Stimulated activated effector memory CD8-positive, alpha-beta T cell treated with anti-CD3 and anti-CD28 coated beads, Interleukin-12 subunit alpha, Interleukin-12 subunit beta, amount 100 ng/mL, for 72 hours (primary cell): ENCODE measurements at places on chromosomes 6 and 20.

- DNase-seq = no peak
Observed at GRCh38 chr6:134035823-134036296, 16.6 kb downstream of the SLC2A12 start.

DNA sequence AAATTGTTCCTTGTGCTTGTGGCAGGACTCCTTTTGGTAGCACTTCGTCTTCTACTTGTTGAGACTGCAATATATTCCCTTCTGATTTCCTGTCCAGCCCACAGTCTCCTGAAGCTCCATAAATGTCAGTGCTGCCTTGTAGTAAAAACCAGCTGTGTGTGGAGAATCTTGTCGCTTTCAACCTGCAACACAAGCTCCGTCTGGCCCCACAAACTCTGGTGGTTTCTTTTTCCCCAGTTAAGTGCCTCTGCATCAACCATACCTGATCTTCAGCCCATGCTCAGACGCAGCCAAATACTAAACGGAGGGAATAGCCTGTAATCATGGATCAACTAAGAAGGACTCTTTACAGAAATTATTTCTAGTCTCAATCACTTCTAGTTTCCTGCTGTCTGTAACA is 1133.3 kb upstream of the ADGRB3 start:
- DNase-seq = no peak

DNA sequence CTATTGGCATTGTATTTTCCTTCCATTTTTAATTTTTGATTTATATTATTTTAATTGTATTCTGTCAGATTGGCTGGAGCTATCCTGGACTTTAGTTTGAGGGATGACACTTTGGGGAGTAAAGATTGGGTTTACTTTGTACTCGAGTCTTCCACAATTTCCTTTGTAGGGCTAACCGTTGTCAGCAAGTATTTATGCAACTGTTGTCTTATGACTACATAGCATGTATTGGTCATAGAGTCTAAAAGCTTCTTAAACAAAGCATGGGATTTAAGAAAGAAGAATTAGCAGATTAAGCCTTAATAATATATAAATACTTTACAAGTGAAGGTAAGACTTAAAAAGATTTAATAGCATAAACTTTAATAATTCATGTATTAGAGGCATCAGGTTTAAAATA is 19.6 kb downstream of the FARS2 start:
- DNase-seq = no peak

GRCh38 chr20:16308754-16309153 is 264.5 kb downstream of the KIF16B start:
- DNase-seq = no peak

DNA sequence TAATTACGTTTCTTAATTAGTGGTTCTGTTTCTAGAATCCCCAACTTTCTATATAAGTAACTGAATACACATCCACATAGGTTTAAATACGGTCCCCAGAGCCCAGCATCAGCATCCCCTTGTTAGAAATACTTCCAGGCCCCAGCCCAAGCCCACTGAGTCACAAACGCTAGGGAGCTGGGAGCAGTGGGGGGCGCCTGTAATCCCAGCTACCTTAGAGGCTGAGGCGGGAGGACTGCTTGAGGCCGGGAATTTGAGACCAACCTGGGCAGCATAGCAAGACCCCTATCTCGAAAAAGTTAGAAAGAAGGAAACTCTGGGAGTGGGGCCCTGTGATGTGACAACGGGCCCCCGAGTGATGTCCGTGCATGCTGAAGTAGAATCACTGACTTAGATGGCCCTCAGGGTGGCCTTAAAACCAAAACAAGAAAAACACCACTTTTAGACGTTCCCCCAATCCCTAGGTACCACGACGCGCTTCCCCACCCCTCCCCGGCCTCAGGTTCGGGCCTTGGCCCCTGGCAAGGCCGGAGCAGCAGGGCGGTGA is 1.3 kb upstream of the PPP1R3G start:
- DNase-seq = no peak

DNA sequence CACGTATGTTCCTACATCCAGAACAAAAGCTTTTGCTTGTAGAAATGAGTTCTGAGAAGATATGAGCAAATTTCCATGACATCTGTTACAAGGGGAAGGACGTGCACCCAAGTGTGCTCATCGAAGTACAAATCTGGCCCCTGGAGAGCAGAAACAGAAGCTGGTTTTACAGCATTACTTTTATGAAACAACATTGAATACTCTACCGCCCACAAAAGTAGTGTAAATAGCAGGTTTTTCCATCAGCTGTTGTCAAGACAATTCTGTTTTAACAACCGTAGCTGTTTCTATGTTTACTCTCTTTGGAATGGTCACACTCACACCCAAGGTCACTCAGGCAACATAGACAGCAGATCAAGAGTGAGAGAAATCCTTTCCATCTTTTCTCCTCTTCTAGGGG is 114.2 kb upstream of the SSTR4 start:
- no peak for DNase-seq

GRCh38 chr20:23643659-23644058 is 5.9 kb upstream of the CST3 start:
- DNase-seq = no peak

DNA sequence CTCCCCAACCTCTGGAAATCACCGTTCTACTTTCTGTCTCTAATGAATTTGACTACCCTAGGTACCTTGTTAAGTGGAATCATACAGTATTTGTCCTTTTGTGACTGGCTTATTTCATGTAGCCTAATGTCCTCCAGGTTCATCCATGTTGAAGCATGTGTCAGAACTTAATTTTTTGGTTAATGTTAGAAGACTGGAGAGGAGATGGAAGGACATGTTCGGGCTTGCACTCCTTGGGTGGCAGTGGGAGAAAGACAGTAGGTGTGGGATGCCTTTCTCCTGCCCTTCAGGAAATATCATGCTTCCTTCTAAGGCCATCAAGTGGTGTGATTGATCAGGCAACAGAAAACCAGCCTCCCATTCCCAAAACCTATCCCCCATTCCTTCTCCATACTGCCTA is 61.1 kb upstream of the RNF144B start:
- DNase-seq = no peak

DNA sequence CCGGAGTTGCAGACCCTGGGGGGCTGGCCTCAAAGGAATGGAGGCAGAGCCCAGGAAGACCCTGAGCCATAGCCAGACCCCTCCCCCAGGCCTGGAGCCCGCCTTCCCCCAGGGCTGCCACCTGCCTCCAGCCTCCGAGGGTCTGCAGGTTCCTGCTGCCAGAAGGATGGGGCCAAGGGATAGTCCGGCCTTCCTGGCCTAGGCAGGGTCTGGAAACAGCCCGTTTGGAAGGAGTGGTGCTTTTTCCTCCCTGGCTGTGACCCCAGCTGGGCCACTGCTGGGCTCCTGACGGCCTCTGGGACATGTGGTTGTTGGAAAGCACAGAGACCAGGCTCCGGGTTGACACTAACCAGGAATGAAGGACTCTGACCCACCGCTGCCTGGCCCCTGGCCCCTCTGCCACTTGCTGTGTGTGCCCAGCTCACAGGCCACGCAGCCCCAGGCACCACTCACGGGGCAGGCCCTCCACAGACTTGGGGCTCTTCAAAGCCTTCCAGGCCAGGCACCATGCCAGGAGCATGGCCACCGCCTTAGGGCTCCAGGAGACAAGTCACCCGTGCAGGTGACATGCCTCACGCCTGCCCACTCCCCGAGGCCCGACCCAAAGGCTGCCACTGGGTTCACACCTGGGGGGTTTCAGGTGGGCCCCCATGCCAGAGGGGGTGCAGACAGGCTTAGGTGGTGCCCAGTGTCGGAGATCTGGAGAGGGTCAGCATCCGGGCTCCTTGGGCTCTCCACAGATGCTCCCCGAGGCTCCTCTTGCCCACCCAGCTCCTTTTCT is 3.9 kb upstream of the LAMA5 start:
- DNase-seq = no peak

GRCh38 chr20:13677241-13677640 is 38.5 kb upstream of the TASP1 start:
- no peak for DNase-seq

DNA sequence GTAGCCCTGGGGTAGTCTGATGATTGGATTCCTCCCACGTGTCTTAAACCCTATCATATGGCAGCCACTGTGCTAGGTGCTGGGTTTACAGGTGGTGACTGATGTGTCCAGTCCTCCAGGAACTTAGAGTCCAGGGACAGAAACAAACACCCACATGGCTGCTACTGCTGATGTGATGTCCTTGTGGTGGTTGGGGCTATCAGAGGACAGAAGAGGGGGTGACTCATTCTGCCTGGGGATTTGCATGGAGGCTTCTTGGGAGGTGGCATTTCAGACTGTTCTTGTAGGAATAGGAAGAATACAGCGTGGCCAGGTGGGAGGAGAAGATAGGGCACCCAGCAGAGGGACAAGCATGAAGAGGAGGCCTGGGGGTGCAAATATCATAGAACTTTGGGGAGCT is 9.8 kb downstream of the RAET1G start:
- DNase-seq = no peak

DNA sequence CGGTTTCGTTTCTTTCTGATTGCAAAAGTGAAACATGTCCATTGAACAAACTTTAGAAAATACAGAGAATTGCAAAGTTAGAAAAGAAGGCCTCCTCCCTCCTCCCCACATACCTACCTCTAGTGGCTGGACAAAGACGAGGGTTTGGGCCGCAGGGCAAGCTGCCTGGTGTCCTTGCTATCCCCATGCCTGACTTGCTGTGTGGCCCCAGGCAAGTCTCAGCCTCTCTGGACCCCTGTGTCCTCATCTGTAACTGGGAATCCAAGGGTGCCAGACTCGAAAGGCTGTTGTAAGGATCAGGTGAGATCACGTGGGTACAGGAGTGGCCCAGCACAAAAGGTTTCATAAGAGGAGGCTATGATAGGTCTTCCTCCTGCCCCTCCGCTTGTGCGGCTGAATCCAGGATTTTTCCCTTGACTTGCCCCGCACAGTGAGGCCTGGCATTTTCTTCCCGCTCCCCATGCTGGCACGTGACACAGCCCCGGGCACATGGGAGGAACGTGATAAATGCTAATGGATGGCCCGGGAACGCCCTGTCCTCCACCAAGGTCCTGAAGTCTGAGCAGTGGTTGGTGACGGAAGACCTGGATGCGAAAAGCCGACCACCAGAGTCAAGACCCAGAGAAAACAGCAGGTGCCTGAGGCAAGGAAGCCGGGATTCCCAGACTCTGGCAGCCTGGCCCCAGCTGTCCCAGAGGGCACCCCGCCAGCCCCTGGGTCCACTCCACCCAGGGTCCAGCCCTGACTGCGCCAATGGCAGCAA is 55.8 kb downstream of the UBE2V1 start:
- no peak for DNase-seq

DNA sequence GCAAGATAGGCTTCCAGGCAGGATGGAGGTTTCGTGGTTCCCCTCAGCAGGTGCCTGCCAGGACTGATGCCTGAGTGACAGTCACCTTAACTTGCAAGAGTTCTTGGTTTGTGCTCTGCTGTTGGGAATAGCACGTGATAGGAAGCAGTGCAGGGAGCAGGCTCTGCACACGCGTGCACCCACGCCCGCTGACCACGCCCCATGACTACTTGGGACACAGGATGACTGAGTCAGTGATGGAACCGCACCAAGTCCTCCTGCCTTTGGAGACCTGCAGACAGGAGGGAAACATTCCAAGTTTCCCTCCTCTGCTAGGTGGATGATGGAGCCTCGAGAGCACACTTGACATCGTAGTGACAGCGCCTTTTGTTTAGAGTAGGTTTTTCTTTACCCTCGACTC is 164.2 kb downstream of the DTNBP1 start:
- no peak for DNase-seq

- no peak for DNase-seq
Observed at GRCh38 chr6:34370361-34370760, 22.1 kb downstream of the NUDT3 start.

GRCh38 chr6:97174471-97174870 is 108.5 kb downstream of the MMS22L start:
- no peak for DNase-seq
